ENCODE measurements at places on chromosomes 13 and 19.

DNA sequence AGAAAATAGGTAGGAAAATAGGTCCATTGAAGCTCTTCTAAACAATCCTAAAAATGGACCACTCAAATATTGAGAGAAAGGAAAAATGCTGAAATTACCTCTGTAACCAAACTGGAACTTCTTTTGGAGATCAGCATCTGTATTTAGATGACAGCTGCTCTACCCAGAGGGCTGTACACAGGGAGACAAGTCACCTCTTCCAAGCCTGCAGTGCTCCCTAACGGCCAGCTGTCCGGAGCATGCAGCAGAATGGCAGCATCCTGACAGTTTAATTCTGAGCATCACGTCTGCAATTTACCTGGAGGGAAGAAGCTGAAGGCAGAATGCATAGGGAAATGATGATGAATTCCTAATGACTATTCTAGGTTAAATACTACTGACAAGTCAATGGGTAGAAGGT lies 62.8 kb upstream of the DIAPH3 start:
- no peak for DNase-seq

DNA sequence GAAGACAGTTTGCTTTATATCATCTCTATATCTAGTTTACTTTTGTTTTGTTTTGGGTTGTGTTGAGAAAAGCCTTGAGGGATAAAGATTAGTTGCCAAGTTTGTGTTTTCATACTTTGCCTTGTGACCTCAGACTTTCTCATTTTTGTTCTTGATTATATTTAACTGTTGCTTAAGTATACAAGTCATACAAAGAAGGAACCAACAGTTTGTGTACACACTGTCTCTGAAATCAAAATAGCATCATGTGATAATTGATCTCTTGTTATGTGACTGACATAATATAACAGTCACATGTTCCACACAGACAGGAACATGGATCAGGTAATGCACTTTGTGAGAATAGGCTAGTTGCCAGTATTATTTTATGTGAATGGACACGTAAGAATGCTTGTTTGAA lies 70.8 kb downstream of the SHISA2 start:
- DNase-seq = no peak

DNA sequence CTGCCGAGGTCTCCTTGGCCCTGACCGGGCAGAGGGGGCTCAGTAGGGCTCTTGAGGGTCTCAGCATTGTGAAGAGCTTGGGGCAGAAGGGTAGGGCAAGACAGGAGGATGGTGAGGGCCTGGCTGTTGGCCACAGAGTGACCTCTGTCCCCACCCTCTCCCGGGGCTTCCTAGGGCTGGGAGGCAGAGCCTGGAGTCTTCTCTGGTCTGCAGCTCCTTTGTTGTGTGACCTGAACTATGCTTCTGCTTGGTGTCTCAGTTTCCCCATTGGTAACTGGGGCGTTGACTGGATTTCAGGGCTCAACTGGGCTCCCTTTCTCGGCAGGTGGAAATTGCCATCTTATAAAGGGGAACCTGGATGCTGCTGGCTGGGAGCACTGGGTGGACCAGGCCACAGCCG lies 30.1 kb upstream of the PEPD start:
- DNase-seq = no peak

DNA sequence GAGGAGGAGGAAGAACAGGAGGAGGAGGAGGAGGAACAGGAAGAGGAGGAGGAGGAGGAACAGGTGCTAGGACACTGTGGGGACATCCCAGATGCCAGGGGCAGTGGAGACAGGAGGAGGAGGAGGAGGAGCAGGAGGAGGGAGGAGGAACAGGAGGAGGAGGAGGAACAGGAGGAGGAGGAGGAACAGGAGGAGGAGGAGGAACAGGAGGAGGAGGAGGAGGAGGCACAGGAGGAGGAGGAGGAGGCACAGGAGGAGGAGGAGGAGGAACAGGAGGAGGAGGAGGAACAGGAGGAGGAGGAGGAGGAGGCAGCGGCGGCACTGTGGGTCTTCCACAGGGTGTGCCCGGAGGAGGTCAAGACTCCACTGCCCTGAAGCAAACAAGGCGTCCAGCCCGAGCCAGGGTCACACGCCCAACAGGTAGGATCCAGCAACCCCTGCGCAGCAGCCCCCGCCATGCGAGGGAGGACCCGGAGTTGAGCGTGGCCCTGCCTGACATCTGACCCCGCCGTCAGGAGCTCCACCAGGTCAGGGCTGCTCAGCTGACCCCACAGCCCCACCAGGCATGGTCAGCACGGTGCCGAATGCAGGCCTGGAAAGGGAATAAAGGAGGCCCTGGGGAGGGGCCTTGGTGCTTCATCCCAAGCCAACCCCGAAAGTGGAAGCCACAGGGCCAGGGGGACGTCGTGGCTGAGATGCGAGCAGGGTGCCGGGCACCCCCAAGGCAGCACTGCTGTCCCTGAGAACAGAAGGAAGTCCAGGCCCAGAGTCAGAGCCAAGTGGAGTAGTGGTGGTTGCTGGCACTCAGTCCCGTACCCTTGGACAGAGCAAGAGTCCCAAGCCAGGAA lies 9.2 kb downstream of the SBNO2 start:
- DNase-seq = no peak

- no peak for DNase-seq
Observed at GRCh38 chr13:30354493-30355383, 47.4 kb upstream of the KATNAL1 start.

DNA sequence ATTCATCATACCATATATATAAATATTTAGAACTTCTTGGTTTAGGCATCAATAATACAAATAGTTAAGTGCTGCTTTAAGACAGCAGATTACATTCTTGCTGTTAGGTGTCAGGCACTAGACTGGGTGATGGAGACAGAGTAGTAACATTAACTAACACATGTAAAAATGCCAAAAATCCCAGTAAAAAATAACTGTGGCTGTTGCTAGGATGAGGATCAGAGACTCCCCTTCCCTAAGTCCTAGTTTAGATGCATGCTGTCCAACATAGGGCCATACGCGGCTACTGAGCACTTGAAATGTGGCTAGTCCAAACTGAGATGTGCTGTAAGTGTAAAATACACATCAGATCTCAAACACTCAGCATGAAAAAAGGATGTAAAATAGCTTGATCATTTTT lies 94.7 kb downstream of the CDADC1 start:
- DNase-seq = no peak

DNA sequence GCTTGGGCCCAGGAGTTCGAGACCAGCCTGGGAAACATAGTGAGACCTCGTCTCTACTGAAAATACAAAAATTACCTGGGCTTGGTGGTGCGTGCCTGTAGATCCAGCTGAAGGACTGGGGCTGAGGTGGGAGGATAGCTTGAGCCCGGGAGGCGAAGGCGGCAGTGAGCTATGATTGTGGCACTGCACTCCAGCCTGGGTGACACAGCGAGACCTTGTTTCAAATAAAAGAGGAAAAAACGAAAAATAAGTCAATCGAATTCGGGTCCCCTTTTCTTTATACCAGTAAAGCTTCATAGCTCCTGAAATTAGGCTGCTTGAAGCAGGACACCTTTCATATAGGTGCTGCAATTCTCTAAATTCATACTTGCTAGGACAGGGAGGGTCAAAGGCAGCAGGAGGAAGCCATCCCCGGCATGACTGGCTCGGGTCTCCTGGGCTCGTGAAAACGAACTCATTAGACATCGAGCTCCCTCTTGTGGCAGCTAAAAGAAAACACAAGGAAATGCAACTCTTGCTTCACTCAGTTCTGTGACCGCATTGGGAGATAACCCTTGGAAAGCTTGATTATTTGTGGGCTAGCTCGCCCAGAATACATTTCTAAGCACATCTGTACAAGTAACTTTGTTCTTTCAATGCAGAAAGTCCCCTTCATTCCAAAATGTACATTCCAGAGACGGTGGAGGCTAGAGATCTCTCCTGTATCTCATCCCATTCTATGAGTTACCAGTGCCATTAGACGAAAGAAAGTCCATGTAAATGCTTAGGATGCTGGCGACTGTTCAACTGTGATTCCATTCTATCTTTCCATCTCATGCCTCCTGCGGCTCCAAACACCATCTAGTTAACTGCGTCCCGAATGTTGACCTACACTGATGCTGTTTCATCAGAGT lies 16.8 kb downstream of the FPR2 start:
- peak; percentile 6 for DNase-seq

DNA sequence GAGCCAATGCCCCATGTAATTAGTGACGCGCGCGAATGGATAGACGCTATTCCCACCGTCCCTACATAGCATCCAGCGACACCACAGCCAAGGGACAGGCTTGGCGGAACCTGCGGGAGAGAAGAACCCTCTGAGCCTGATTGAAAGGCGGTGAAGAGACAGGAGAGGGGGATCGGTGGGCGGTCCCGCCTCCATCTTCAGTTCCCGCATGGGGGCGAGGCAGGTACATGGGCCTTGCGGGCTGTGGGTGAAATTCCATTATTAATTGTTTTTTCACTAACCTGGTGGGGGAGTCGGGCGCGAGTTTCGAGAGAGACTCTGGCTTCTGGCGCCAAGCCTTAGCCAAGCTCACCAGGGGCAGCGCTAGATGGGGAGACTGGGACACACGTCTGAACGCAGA lies 8.4 kb upstream of the TEX101 start:
- DNase-seq = no peak

- DNase-seq = no peak
Observed at GRCh38 chr13:21202767-21203531, 26.5 kb downstream of the MRPL57 start.

DNA sequence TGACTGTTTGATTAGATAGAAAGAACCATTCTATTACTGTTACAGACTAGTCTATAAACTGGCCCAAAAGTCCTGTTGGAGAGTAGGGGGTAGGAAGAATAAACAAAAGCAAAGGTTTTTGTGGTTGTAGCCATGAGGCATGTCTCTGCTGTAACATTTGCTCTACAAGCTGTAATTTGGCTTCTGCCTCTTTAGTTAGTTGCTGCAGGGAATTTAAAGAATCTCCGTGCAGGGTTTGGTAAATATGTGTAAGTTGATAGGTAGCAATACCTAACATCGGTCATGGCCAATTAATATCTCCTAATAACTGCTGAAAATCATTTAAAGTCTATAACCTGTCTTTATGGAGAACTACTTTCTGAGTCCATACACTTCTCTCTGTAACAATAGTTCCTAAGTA lies 13.0 kb downstream of the FPR3 start:
- DNase-seq = no peak

DNA sequence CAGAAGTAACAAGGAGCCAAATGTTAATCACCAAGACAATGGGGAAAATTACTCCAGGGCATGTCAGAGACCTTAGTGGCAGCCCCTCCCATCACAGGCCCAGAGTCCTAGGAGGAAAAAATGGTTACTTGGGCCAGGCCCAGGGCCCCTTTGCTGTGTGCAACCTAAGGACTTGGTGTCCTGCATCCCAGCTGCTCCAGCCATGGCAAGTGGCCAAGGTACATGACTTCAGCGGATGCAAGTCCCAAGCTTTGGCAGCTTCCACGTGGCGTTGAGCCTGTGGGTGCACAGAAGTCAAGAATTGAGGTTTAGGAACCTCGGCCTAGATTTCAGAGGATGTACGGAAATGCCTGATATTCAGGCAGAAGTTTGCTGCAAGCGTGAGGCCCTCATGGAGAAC lies 46.7 kb downstream of the OR10H4 start:
- DNase-seq = no peak

DNA sequence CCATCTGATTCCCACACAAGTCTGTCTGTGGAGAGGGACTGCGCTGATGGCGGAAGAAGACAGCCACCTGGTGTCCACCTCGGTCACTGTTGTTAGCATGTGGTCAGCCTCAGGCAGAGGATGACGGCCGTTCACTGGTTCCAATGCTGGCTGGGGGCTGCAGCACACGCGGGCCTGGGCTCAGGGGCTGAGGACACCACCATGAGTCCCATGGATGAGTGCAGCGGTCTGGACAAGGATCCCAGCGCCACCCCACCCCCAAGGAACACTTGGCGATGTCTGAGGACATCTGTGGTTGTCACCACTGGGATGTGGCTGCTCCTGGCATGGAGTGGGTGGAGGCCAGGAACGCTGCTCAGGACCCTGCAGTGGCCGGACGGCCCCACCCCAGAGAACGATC lies 10.9 kb downstream of the DPP9 start:
- no peak for DNase-seq

- no peak for DNase-seq
Observed at GRCh38 chr13:75579529-75579928, 29.9 kb downstream of the UCHL3 start.

DNA sequence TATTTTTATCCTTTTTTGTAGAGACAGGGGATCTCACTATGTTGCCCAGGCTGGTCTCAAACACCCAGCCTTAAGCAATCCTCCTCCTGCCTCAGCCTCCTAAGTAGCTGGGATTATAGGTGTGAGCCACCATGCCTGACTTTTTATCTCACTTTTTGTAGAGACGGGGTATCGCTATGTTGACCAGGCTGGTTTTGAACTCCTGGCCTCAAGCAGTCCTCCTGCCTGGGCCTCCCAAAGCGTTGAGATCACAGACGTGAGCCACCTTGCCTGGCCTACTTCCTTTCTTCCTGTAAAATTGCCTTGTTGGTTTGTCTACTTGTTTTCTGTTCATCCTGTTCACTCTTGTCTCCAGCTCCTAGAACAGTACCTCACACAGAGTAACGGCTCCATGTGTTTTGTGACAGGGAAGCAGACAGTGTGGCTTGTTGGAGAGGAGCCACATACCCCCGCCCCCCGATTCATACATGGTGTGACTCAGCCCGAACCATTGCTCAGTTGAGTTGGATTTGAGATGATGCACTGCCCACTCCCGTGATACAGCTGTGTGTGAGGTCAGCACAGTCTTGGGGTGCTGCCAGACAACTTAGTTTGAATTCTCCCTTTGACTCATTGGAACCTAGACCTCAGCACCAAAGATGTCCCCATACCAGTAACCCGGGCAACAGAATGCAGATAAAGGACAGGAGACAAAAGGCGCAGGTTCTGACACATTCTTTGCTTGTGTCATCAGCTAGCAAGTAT lies 34.2 kb downstream of the GPR42 start:
- peak; percentile 70 for DNase-seq

Data from stimulated activated CD4-positive, alpha-beta T cell treated with anti-CD3 and anti-CD28 coated beads, Interleukin-4, amount 100 ng/mL, for 48 hours (primary cell).